Memory B cell (primary cell): ENCODE measurements at places on chromosomes 7 and 10.

- no peak for DNase-seq
These were observed 94.6 kb upstream of the FAM180A start for GRCh38 chr7:135843214-135843613.

GRCh38 chr7:2006231-2006771 lies 226.4 kb downstream of the MAD1L1 start:
- no peak for DNase-seq

- DNase-seq = no peak
These were observed 117.3 kb downstream of the FANK1 start for GRCh38 chr10:126013489-126014281.

DNA sequence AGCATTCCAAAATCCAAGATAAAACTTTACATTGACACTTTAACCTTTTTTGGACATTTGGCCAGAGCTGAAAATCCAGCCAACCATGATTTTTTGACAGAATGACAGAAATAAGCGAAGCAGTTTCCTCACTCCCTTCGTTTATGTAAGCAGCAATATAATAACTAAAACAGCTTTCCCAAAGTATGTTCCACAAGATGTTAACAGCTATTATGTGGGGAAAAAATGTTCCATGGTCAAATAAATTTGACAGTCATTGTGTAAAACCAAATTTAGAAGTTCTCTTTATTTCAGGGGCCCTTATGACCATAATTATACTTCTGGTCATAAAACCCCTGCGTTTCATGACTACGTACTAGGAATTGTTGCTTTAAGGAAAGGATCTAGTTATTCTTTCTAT lies 416.5 kb downstream of the MAGI2 start:
- DNase-seq = no peak

GRCh38 chr7:105693576-105693975 lies 112.3 kb upstream of the EFCAB10 start:
- DNase-seq = no peak

DNA sequence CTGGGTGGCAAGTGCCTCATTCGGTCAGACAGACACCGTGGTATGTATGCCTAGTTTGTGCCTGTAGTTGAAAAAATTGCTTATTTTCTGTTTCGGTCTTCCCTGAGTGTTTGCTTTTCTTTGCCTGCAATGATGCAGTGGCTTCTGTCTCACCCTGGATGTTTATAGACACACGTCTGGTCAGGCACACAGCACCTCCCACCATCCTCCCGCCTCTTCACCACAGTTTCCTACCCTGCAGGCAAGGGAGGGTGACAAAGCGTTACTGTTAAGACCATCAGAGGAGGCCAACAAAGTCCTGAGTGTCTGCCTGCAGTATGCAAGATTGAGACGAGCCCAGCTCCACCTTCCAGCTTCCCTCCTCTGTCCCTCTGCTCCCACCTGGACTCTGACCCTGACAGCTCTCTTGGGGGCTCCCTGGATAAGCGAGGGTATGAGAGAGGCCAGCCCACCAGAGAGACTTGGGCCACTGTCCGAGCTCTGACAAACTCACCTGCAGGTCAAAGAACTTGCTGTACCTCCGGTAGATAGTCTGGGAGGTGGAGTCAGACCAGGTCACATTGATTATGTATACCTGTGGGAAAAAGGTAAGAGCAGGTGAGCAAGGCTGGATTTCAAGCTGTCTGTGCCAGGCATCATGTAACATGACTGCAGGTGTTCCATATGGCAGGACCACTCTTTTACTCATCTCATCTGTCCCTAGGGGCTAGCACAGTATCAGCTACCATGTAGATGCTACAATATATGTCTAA lies 54.4 kb downstream of the SH3PXD2A start:
- no peak for DNase-seq

- no peak for DNase-seq
These were observed 3.5 kb upstream of the XPNPEP1 start for GRCh38 chr10:109926825-109927224.

- no peak for DNase-seq
These were observed 21.4 kb downstream of the C10orf120 start for GRCh38 chr10:122678266-122678665.

DNA sequence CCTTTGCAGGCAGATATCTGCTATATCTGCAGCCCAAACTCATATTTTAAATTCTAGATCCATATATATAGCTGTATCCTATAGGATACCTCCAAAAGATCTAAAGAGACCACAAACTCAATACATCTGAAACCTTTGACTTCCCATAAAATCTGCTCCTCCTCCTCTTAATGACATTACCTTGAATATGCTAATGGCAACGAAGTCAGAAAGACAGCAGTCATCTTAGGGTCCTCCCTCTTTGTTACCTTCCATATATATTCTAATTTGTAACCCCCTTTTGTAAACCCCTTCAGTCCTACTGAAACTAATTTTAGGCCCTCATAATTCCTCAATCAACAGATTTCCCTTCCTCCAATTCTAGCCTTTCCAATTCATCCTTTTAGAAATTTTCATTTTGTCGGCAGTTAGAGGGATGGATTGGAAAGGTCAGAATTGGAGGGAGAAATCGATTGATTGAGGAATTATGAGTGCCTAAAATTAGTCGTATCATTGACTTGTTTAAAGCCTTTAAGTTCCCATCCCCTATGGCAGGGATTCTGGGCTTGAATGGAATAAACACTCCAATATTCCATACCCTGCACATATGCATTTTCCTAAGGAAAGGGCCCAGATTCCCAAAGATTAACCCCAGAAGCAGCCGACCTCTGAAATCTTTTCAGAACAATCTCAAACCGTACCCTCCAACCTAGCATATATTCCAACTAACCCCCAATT lies 2.4 kb downstream of the SYPL1 start:
- no peak for DNase-seq

GRCh38 chr7:8089036-8089780 lies 120.6 kb downstream of the GLCCI1 start:
- DNase-seq = no peak

DNA sequence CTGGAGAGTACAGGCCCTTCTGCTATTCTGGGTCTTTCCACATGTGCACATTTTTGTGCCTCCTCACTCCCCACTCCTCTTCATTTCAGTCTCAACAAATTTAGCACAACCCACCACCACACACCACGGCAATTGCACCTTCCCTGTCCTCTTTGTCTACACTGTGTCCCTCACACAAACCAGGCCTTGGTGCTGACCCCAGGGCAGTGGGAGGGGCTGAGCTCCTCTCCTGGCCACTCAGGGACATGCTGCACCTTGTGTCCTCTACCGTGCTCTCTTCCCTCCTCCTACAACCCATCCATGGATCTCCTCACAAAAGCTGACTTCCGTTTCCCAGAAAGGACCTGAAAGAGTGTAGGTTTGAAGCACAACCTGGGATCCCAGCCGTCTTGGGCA lies 90.9 kb upstream of the IKZF1 start:
- no peak for DNase-seq

DNA sequence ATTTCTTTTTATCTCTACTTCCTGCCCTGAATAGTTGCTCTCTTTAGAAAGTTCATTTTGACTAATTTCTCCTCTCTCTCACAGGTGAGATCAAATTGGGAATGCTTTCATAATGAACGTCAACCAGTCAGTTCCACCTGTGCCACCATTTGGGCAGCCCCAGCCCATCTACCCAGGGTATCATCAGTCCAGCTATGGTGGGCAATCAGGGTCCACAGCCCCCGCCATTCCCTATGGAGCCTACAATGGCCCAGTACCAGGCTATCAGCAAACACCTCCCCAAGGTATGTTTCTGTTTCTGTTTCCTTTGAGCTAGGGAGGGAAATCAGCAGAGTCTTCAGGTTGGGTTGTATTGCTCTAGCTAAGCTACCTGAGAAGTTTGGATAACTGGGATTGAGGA lies 2.5 kb downstream of the SEC24C start:
- no peak for DNase-seq

- no peak for DNase-seq
These were observed 35.1 kb upstream of the EBF3 start for GRCh38 chr10:129999140-129999539.

GRCh38 chr7:135300913-135301765 lies 67.5 kb downstream of the STRA8 start:
- DNase-seq = no peak

DNA sequence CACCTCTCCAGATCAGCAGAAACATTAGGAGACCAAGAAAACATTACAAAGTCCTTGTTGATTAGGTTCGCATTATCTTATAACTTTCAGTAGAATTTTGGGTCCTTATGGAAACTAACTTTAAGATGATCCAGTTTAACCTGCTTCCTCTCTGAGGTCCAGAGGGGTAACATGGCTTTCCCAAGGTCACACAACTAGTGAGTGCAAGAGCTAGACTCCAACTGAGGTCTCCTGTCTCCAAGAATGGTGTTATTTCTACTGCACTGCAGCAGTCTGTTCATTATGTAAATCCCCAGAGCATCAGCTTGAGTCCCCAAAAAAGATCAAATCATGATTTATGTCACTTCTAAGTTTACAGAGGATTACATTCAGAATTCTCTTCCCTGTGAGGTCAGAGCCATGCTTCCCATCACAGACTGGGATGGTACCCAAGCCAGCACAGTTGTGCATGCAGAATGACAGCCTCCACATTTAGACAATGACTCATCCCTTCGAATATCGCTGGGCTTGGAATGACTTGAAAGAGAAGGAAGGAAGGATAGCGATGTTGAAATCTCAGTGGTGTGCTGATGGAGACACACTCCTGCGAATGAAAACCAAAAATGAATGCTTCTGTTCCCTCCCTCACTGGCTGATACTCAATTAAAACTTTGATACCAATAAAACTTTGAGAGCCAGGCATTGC lies 163.1 kb upstream of the PLXNA4 start:
- no peak for DNase-seq

DNA sequence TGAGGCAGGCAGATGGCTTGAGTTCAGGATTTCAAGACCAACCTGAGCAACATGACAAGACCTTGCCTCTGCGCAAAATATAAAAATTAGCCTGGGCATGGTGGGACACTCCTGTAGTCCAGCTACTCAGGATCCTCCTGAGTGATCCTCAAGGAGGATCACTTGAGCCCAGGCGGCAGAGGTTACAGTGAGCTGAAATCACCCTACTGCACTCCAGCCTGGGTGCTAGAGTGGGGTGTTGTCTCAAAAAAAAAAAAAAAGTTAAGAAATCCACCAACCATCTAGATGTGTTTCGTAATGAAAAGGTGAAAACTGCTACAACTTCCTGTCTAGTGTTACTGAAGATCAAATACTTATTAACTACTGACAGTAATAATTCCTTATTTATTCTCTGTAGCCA lies 8.1 kb downstream of the GLCCI1 start:
- no peak for DNase-seq

DNA sequence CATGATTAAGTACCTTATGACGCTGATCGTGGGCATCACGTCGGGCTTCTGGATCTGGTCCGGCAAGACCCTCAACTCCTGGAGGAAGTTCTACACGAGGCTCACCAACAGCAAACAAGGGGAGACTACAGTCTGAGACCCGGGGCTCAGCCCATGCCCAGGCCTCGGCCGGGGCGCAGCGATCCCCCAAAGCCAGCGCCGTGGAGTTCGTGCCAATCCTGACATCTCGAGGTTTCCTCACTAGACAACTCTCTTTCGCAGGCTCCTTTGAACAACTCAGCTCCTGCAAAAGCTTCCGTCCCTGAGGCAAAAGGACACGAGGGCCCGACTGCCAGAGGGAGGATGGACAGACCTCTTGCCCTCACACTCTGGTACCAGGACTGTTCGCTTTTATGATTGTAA lies 2.5 kb downstream of the FZD1 start:
- no peak for DNase-seq

DNA sequence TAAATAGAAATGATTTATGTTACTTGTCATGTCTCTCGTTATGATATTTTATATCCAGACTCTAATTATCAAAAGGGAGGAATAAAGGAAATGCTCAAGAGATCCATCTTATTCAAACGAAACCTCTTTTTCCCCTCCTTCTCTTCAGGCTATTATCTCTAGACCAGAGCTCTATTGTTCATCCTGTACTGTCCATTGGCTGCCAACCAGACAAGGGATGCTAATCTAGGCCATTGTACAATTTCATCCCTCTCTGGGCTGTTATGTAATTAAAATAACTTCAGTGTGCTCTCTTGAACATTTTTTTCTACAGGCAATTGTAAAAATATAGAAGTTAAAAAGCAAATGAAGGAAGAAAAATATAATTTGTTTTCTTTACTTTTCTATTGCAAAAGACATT lies 220.4 kb downstream of the HDAC9 start:
- DNase-seq = no peak

DNA sequence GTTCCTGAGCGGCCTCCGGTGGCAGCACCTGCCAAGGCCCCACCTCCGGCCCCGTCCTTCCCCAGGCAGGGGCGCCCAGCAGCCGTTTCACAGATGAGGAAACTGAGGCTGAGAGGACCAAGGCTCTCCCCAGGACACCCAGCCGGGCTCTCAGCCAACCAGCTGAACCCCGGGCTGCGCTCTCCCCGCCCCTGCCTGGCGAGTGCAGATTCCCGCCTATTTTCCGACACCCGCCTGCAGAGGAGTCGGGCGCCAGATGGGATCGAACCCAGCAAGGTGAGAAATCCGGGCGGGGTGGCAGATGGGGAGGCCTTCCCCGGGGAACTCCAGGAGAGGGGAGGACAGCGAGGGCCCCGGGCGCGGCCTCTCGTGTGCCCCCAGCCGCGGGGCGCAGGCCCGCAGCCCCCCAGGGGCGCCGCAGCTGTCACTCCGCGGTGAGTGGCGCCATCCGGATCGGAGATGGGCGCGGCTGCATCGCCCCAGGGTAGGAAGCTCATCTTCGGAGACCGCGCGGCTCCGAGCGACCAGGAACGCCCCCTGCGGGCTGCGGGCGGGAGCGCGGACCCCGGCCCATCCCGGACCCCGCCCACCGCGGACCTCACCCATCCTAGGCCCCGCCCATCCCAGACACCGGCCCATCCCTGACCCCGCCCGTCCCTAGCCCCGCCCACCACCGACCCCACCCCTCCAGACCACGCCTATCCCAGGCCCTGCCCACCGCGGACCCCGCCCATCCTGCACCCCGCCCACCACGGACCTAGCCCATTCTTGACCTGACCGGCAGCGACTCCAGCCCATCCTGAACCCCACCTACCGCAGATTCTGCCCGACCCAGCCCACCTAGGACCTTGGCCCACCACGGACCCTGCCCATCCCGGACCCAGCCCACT lies 90.3 kb downstream of the MICALL2 start:
- no peak for DNase-seq

DNA sequence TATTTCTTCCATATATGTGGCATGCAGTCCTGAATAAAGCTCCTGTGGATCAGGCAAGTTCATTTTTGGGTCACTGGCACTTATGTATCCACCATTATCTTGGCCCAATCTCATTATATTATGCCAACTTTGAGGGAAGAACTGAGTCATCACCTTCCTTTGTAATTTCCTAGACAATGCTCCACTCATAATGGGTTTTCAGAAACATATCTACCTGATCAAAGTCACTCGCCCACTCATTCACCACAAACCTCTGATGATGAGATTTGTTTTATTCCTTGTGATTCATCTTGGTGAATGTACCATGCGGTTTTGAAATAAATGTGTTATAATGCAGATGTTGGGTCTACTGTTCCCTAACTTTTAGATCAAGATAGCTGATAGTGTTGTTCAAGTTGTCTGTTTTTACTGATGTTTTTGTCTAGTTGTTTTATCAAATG lies 525.8 kb downstream of the KIF20B start:
- DNase-seq = no peak

DNA sequence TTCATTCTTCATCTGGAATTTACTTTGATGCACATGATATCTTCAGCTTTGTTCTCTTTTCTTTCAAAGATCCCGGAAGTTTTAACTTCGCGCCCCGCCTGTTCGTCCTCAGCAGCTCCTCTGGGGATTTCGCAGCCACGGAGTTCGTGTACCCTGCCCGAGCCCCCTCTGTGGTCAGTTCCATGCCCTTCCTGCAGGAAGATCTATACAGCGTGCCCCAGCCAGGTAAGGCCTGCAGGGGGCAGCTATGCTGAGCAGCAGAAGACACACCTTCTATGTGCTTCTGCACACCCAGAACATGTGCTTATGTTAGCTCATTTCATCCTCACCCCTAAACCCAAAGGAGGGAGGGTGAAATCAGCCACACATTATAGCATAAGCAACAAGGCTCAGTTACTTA lies 79.7 kb upstream of the LYZL2 start:
- DNase-seq = no peak
